SJCRH30 (cell line): ENCODE measurements at places on chromosomes 7 and 10.

DNA sequence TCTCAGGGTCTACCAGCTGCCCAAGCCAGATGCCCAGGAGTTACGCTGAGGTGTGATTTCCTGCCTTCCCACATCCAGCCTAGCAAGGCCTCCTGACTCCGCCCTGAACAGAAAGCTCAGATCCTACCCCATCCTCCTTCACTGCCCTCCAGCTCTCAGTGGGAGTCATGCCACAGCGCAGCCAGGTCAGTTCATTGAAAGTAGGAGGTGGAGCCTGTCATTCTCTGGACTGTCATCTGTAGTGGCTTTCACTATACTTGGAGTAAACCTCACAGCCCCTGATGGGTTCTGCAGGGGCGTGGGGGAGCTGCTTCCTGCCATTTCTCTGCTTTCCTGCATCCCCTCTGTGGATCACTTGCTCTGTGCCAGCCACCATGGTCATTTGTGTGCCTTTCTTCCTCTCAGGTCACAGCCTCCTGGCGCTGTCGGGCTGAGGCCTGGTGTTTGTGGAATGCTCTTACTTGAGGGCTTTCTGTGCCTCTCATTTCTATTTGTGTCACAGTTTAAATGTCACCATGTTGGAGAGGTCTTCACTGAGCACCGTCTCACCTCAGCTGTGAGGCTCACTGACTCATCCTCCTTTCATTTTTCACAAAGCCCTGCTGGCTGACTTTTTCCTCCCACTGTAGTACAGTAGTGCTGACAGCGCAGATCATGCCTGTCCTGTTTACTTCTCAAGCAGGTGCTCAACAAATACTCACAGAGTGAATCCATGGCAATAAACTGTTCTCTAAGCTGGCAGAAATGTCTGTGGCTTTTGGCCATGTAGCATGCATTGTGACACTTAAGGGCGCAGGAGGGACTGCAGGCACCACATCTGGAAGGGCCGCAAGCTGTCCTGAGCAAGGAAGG, 61.0 kb upstream of the TMEM248 start:
- no peak for DNase-seq
- no peak overlapping the region for H3K4me3 ChIP-seq
- H3K27ac ChIP-seq, result no peak overlapping the region
- H3K36me3 ChIP-seq, result 0 out of 2 replicates have a peak, but pooled peaks cover 6% of the 10 kb centered on the region
- no peaks in the 10 kb centered on the region for H3K4me1 ChIP-seq

- peak; percentile 8 for DNase-seq
- no peaks in the 10 kb centered on the region for H3K4me1 ChIP-seq
- no peaks in the 10 kb centered on the region for H3K27me3 ChIP-seq
- no peak overlapping the region for H3K4me3 ChIP-seq
Measured at GRCh38 chr7:64636386-64636785, 29.5 kb upstream of the ZNF107 start.

DNA sequence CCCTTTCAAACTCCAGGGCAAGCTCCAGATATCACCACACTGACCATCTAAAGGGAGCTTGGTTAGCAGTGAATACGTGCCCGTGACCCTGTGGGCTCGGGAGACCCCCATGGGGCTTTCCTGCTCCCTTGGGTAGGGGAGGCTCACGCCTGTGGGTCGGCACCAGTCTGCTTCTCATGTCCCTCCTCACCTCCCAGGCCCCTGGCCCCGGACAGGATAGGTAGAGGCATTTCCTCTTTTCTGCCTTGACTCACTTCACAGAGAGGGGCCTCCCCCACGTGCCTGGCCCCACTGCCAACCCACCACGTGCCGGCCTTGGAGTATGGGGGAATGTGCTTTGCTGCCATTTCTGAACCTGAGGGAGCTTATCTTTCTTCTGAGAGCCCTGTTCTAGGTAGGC, 131.3 kb upstream of the FAM20C start:
- no peak overlapping the region for H3K27ac ChIP-seq
- H3K27me3 ChIP-seq, result no peaks in the 10 kb centered on the region
- no peak overlapping the region for H3K4me3 ChIP-seq

DNA sequence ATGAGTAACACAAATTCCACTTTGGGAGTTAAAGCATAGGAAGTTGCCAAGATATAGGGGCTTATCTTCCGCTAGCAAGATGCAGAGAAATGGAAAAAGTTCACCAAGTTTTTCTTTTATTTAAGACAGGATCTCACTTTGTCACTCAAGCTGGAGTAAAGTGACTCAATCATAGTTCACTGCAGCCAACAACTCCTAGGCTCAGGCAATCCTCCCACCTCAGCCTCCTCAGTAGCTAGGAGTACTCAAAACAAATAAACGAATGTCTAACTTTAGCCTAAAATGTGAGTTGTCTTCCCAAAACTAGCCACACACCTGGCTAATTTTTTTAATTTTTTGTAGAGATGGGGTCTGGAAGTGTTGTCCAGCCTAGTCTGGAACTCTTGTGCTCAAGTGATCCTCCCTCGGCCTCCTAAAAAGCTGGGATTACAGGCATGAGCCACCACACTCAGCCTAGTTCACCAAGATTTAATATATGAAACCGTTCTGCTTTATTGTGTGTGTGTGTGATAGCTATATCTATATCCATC, 9.9 kb downstream of the VIM start:
- H3K4me1 ChIP-seq, result no peaks in the 10 kb centered on the region
- peaks cover 52% of the 10 kb centered on the region for H3K36me3 ChIP-seq
- H3K4me3 ChIP-seq, result no peak overlapping the region

GRCh38 chr7:41491883-41492471, 210.9 kb downstream of the INHBA start:
- no peaks in the 10 kb centered on the region for H3K4me1 ChIP-seq
- no peaks in the 10 kb centered on the region for H3K36me3 ChIP-seq
- H3K4me3 ChIP-seq, result no peak overlapping the region
- H3K27ac ChIP-seq, result no peak overlapping the region
- 0 out of 2 replicates have a peak, but pooled peaks cover 5% of the 10 kb centered on the region for H3K27me3 ChIP-seq

GRCh38 chr10:78516756-78517155, 483.1 kb downstream of the RPS24 start:
- H3K27me3 ChIP-seq, result no peaks in the 10 kb centered on the region
- H3K4me1 ChIP-seq, result no peaks in the 10 kb centered on the region
- no peak for DNase-seq
- H3K36me3 ChIP-seq, result no peaks in the 10 kb centered on the region
- no peak overlapping the region for H3K27ac ChIP-seq

DNA sequence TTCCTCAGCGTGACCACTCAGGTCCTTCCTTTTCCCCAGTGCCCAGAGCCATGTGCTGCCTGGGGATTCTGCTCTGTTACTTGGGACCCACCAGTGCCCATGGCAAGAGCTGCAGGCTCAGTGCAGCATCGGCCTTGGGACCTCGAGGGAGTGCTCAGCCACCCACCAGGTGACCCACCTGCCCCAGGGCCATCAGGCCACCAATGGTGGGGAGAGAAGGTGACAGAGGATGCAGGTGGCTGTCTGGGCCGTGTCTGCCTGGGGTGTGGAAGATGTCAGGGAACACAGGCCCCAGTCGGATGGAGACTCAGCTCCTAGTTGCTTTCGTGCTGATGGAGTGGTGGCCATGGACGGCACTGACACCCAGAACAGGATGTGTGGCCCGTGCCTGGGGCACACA, 104.7 kb upstream of the FAM20C start:
- no peak for DNase-seq
- no peaks in the 10 kb centered on the region for H3K36me3 ChIP-seq
- H3K4me3 ChIP-seq, result no peak overlapping the region
- H3K27me3 ChIP-seq, result no peaks in the 10 kb centered on the region
- peak overlapping the region; percentile 91 for H3K27ac ChIP-seq

DNA sequence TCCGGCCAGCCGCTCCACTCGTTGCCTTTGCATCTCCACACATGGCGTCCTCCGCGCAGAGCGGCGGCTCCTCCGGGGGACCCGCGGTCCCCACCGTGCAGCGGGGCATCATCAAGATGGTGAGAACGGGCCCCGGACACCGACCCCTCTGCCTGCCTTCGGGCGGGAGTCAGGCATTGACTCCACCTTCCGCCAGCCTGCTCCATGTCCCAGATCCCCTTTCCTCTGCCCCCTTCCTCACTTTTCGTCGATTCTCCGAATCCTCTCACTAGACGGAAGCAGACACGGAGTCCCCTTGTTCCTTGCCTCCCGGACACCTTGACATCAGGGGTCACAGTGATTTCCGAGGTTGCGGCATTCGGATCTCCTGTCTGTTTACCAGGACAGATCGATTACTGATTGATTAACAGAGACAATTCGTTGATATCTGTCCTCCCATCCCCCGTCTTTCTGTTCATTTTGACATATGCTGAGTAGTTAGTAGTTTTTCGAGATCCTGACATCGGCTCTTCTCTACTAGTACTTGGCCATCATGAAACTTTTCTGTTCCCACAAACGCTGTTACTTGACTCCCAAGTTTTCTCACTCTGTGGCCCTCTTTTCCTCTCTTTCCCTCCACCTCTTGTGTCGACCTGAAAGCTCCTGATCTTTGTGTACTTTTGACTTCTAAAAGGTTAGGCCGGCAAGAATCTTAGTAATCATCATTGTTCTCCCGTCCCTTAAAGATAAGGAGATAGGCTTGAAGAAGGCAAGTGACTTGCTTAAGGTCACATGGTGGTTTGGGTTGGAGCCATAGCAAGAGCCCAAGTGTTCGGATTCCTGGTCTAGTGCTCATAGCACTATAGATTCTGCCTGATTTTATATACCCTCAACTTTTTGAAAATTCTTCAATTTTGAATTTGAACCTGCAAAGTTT, 597 bp downstream of the SND1 start:
- H3K4me3 ChIP-seq, result peak overlapping the region; percentile 89
- no peak for DNase-seq
- peak overlapping the region; percentile 57 for H3K27ac ChIP-seq

GRCh38 chr10:112335868-112336265, 38.0 kb upstream of the ACSL5 start:
- H3K27ac ChIP-seq, result no peak overlapping the region
- no peak for DNase-seq
- no peaks in the 10 kb centered on the region for H3K4me1 ChIP-seq
- no peaks in the 10 kb centered on the region for H3K36me3 ChIP-seq
- H3K4me3 ChIP-seq, result no peak overlapping the region

DNA sequence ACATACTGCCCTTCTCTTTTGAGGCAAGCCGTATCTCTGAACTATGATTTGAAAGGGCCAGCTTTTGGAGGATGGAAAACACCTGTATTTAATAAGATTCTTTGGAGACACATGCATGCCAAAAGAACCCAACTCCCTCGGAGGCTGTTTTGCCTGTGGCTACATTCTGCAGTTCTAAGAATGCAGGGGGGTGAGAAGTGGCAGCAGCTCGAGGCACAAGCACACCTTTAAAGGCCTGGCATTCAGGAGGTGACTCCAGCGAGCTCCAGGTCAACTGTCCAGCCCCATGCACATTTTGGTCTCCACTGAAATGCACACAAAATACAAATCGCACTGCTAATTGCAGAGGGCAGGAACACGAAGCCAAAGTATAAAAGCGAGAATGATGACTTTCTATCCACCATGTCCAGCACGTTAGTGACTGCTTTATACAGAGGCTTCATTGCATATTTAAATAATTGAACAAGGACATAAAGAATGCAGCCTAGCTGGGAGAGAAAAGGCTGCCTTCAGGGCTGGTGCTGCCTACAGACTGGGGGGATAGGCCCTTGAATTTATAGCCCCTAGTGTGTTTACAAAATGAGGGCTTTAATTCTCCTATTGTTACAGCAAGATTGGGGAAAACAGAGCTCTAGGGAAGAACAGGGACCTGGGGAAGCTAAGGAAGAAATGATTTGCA, 359.3 kb downstream of the PLXNA4 start:
- no peaks in the 10 kb centered on the region for H3K4me1 ChIP-seq
- no peak overlapping the region for H3K4me3 ChIP-seq
- no peak for DNase-seq
- no peaks in the 10 kb centered on the region for H3K36me3 ChIP-seq
- H3K27ac ChIP-seq, result no peak overlapping the region

- no peaks in the 10 kb centered on the region for H3K27me3 ChIP-seq
- no peaks in the 10 kb centered on the region for H3K36me3 ChIP-seq
- H3K4me3 ChIP-seq, result no peak overlapping the region
- DNase-seq, result no peak
- no peaks in the 10 kb centered on the region; the same call in 1 of the 2 replicates for H3K4me1 ChIP-seq
- no peak overlapping the region for H3K27ac ChIP-seq
Measured at GRCh38 chr10:71752391-71753090, 20.8 kb downstream of the VSIR start.

DNA sequence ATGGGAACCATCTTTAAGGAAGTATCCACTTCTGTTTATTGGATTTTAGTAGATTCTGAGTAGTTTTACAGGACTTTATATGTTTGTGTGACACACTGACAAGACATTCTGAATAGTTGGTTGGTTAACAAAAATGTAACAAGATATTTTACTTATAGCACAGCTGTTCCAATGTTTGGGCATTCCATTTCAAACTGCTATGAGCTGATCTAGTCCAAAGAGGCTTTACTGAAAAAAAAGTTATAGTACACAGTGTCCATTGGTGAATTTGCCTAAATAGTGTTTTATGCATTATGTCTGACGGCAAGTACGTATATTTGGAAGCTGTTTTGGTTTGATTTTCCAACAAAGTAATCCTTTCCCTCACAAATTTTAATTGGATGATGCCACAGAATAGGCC, 99.1 kb downstream of the SAMD9 start:
- peaks cover 61% of the 10 kb centered on the region for H3K4me1 ChIP-seq
- no peaks in the 10 kb centered on the region for H3K36me3 ChIP-seq
- H3K27ac ChIP-seq, result no peak overlapping the region; the same call in 1 of the 2 replicates
- H3K4me3 ChIP-seq, result no peak overlapping the region
- no peaks in the 10 kb centered on the region for H3K27me3 ChIP-seq
